ENCODE measurements at places on chromosomes 3 and 15.

- no peak for DNase-seq
Observed at GRCh38 chr3:43854283-43854682, 163.5 kb downstream of the ABHD5 start.

- DNase-seq, result peak; percentile 74
Observed at GRCh38 chr3:67654099-67654843, at the start of gene SUCLG2. SUCLG2 (minus strand) TSS chr3:67654612; CDS start chr3:67654586, 26 bp downstream.

- no peak for DNase-seq
Observed at GRCh38 chr3:122004107-122004506, 17.9 kb downstream of the ILDR1 start.

- DNase-seq, result no peak
Observed at GRCh38 chr3:167330993-167331785, 48.9 kb downstream of the ZBBX start.

- DNase-seq, result no peak
Observed at GRCh38 chr3:79586232-79586631, 181.6 kb downstream of the ROBO1 start.

GRCh38 chr3:62361261-62361660 is 12.1 kb downstream of the FEZF2 start:
- no peak for DNase-seq
